NCI-H1436 treated with DMSO at 0.1 percent for 48 hours (cell line): ENCODE measurements at places on chromosomes 1 and 21.

DNA sequence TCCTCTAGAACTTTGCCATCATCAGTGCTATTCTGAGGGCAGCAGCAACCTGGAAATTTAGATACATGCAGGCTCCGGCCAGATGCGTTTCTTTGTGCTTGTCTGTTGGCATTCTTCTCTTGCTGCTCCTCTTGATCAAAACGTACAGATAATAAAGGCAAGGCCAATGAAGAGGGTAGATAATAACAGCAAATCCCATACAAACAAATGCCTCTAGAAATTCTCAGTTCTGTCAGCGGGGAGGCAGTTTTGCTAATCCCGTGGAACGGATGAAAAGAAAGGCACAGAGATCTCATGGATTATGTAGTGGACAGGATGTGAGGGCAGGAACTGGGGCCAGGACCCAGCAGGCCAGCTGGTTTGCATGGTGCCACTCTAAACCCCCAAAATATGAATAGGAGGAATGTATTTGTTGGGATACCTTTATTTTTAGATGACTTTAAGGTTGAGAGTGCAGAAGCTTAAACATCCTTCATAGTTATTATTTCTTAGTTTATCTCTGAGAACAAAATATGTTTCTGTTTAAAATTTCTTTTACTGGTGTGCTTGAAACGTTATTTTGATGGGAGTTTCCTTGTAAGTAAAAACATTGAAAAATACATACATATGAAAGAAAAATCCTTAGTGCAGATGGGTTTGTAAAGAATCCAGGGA lies 1.5 kb downstream of the ITSN1 start:
- no peak for DNase-seq

GRCh38 chr21:28112511-28112910 lies 880.2 kb downstream of the LTN1 start:
- DNase-seq, result no peak

DNA sequence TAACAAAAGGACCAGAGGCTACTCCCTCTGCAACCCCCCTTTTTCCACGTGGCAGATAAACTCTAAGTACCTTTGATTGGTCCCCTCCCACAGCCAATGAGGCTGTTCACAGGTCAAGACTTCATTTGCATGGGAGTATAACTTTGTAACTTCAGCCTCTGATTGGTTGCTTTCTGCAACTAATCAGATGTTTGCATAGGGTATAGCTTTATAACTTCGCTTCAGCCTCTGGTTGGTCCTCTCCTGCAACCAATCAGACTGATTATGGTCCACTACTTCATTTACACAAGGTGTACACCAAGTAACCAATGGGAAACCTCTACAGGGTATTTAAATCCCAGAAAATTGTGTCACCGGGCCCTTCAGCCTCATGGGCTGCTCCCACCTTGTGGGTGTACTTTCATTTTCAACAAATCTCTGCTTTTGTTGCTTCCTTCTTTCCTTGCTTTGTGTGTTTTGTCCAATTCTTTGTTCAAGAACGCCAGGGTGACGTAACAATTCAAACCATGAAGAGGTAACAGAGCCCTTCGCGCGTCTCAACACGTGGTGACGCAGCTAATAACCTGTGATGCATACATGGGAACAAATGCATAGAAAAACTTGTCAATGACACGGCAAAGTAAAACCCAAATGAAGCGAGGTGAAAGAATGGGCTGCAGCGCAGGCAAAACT lies 47.2 kb downstream of the VPS26C start:
- DNase-seq, result no peak

- no peak for DNase-seq
Measured at GRCh38 chr1:54290506-54291184, 90.7 kb downstream of the MRPL37 start.

- no peak for DNase-seq
Measured at GRCh38 chr1:225578251-225578977, 74.5 kb downstream of the ENAH start.

DNA sequence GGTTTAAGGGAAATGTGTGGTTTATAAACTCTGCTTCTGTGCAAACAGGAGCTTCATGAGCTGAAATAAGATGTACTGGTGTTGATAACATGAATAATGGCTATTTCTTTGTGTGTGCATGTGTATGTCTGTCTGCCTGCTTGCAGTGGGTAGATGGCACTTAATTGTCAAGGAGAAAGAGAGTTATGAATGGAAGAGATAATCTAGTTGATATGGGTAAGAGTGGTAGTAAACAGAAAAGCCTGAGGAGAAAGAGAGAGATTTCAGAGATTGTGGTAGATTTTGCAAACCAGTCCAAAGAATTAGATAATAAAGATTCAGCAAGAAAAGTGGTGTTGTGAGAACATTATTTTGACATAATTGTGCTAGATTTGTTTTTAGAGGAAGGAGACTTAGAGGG lies 7.7 kb downstream of the SUCO start:
- no peak for DNase-seq

GRCh38 chr1:211741116-211741515 lies 65.7 kb upstream of the NEK2 start:
- DNase-seq, result no peak

DNA sequence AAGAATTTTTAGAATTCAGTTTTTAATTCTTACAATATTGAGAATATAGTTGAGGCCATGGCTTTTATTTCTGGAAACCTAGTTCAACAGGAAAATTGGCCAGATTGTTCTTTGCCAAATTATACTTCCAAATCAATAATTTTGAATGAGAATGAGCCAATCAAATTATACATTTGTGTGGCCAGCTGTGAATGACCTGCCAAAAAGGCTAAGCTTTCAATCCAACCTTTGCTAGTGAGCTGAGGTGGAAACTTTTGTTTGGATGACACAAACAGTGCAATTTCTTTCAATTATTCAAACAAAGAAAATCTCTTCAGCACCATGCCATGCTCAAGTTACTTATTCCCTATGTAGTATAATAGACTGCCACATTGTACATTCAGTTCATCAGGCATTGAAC lies 167.8 kb downstream of the PATJ start:
- no peak for DNase-seq

DNA sequence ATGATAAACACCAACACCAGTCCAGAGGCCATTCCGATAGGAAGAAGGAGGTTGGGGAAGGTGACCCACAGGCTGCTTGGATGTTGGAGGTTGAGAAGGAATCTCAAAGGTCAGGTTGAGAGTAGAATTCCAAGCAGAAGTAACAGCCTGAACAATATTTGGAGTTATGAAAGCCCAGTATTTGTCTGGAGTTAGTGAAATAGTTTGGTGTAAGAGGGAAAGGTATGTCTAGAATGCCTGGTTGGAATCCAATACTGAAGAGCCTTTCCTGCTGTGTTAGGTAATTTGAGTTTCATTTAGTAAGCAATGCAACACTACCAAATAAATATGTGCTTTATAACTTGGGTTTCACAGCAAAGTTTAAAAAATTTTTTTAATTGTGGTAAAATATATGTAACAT lies 70.5 kb upstream of the MCOLN3 start:
- DNase-seq, result no peak

DNA sequence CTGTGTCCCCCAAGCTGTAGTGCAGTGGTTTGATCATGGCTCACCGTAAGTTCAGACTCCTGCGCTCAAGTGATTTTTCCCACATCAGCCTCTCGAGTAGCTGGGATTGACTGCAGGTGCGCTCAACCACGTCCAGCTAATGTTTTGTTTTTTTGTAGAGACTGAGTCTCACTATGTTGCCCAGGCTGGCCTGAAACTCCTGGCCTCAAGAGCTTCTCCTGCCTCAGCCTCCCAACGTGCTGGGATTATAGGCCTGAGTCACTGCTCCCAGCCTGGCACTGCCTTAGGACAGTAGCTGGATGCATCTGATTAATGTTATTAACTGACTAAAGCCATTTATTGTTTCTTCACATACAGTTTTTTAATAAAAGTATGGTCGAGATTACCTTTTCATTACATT lies 40.2 kb downstream of the RNF11 start:
- DNase-seq, result no peak

GRCh38 chr1:156444407-156445001 lies 56.1 kb downstream of the MEF2D start:
- no peak for DNase-seq

DNA sequence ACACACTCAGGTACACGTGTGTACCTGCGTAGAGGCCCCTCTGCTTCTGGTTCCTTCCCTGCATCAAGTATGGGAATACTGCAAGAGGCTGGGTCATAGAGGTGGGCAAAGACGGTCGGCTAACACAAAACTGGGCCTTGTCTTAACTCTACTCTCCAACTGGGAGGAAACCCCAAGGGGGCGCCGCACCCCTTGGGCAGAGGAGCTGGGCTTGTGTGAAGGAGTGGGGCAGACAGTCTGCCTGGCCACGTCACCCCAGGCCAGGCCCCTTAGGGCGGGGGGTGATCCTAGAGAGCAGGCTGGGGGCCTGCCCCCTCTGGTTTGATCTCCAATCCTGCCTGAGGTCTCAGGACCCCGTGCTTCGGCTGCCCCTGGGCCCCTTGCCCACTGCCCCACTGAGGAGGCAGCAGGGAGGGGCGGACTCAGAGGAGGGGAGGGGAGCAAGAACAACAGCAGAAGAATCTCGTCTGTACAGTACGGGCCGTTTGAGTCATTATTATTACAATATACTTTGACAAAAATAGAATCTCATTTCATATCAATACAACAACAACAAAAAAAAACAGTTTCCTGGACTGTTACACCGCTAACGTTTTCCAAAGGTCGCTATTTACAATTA lies 34.7 kb downstream of the MEF2D start:
- DNase-seq, result no peak

- DNase-seq, result no peak
Measured at GRCh38 chr1:172465617-172466016, 21.7 kb upstream of the PIGC start.

- no peak for DNase-seq
Measured at GRCh38 chr1:86419277-86419903, 4.6 kb upstream of the CLCA2 start.

DNA sequence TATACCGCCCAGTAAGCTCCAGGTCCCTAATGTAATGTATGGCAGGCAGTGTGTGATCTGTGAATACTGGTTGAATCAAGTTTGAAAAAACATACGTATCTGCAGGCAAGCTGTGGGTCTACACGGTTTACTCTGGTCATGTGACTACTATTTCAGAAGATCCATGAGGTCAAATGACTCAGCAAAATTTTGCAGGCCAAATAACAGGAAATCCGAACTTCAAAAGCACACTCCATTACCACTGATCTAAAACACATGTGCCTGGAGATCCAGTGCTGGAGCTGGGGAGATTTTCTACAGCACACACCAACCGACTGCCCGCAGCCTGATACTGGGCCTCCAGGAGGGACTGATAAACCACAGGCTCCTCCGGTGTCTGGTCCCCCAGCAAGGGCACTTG lies 64.5 kb upstream of the SLC44A3 start:
- no peak for DNase-seq

GRCh38 chr1:209667708-209668107 lies 7.5 kb upstream of the G0S2 start:
- no peak for DNase-seq

DNA sequence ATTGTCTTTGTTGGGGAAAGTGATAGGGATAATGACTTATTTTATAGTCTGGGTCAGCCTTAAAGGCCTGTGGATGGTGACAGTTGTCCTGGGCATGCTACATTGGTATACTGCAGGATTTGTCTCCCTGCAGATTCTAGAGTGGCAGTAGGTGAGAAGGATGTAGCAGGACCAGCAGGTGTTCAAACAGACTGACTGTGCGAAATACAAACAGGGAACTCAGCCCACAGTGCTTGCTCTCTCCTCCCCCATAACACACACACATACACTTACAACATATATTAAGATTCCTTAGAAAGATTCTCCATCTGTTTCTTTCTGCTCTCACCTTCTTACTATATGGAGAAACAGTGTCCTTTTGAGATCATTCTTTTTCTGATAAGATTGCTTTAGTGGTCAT lies 6.9 kb downstream of the PDE4B start:
- DNase-seq, result no peak

GRCh38 chr21:21111309-21111920 lies 113.2 kb downstream of the NCAM2 start:
- no peak for DNase-seq

DNA sequence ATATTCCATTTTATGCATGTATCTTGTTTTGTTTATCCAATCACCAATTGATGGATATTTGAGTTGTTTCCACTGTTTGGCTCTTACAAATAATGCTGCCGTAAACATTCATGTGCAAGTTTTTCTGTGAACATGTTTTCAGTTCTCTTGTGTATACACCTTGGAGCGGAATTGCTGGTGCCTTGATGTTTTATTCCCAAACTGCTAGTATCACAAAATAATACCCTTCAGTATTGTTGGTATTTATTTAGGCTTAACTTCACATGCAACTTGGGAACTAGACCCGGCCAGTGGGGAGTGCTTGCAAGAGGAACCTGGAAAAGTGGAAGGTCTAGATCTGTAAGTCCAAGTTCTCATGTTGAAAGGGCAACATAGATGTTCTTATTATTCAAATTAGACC lies 115.9 kb downstream of the CRYAA start:
- DNase-seq, result no peak

- DNase-seq, result no peak
Measured at GRCh38 chr1:101316256-101316655, 79.4 kb downstream of the S1PR1 start.

GRCh38 chr1:2404890-2405511 lies 7.4 kb downstream of the PEX10 start:
- DNase-seq, result no peak

DNA sequence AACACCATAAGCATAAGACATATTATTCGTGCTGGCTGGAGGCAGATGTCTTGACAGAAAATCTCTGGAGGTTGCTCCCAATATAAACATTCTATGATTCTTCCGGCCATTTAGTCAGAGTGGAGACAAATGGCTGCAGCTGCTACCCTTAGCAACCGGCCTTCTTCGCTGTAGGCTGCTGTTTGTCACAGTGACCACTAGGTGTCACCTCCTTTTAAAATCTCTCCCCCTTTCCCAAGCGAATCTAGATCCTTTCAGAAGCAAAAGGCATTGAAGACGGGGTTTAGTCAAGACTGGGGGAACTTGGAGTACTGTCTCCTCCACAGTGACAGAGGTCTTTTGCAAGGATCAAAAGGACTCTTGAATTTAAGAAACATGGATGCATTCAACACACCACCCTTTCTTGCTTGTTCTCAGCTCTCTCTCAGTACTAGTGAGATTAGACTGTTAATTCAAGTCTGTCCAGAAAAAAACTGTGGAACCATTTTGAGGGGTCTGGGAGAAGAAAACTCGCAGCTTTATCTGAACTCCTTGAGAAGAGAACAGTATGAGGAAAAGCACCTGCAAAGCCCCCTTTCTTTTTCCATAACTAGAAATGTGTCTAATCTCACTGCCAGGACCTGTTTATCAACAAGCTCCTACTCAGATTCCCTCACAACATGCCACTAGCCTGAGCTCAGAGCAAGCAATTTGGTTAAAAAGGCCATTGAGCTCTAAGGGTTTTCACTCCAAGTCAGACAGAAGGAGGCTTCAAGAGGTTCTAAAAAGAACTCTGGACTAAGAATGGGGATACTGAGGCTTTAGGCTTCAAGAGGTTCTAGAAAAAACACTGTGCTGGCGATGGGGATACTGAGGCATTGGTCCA lies 408.3 kb upstream of the PLXNA2 start:
- DNase-seq, result peak; percentile 94

- DNase-seq, result no peak
Measured at GRCh38 chr1:41868241-41868998, 50.3 kb downstream of the HIVEP3 start.

DNA sequence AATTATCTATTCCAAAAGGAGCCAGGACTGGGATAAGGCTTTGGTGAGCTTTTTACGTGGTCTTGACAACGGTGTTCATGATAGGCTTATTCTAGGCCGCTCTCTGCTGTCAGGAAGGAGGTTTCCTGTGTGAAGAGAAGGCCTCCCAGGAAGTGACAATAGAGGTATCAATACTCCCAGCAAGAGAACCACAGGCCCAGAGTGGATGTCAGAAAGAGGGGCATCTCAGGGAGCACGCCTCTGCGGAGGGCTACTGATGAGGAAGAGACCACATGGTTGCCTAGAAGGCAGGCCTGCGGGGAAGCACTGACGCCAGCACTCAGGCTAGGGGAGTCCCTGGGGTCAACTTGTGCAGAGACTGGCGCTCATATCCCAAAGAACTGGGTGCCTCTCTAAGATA lies 60.4 kb downstream of the ITPKB start:
- DNase-seq, result no peak
